ENCODE measurements at places on chromosomes 13 and 19.
A peak's percentile ranks its signal among the peaks of the same experiment; 100 is the strongest.

DNA sequence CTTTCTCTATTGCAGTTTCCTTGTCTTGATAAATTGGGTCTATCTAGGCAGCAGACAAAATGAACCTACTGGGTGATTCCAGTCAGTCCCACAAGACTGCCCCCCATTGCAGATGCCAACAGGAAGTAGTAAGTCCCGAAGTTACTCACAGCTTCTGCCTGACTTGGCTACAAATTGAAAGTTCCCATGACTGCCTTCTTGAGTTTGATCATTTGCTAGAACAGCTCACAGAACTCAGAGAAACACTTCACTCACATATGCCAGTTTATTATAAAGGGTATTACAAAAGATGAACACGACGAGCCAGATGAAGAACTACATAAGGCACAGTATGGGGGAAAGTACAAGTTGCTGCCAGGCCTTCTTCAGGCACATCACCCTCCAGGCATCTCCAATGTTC, 50.0 kb downstream of the TEX26 start:
- DNase-seq, result no peak

DNA sequence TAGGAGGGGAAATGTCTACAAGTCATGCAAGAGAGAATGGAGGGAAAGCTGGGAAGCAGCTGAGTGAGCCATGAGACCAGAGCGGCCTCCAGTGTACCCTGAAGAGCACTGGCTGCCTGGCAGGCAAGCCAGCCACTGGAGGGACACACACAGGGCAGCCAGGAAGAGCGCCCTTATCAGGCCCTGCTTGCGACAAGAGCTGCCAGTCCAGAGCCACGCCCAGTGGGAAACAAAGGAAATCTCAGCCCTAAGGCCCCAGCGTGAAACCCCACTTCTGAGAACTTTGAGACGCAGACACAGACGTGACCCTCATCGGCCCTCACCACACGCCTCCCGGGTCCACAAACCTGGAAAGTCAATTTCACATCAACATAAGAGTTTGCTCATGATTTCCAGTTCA, 105.0 kb downstream of the STK24 start:
- no peak for DNase-seq

- DNase-seq, result no peak
Observed at GRCh38 chr13:66195238-66195637, 1034.9 kb downstream of the PCDH9 start.

DNA sequence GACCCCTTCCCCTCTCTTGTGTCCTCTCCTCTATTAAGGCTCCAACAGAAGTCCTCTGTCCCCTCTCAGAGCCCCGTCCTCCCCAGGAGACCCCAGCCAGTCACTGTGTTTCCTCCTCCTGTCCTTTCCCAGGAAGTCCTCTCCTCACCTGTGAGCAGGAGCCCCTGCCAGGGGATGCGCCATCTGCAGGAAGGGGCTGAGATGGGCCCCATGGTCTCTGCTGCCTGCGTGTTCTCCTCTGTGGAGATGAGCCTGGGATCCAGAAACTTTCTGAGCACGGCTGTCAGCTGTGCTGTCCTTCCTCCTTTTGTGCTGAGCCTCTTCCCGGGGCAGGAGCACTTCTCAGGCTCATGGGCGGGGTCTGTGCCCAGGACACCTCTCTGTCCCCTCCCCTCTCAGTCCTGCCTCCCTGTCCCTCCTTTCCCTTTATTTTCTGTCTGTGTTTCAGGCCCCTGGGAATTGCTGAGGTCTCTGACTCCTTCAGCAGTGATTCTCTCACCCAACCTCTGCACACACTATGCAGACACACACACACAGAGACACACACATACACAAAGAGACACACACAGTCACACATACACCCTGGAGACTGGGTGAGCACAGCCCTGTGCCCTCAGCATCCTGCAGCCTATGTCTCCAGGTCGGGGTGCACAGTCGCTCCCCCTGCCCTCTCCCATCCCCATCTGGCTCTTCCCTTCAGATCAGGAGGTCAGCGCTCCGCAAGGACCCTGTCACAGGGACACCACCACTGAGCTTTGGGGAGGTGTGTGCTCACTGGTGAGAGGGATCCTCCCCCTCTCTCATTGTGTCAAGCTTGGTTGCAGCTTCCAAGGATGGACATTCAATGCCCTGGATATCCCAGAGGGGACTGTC, at the start of gene CEACAM8:
Gene CEACAM8, minus strand, starts transcription at position 308 of the 873 bp plus-strand sequence. Its CDS starts 96 bp downstream, at position 212.
- no peak for DNase-seq

GRCh38 chr13:100363285-100363711, 225.3 kb downstream of the GGACT start:
- DNase-seq, result no peak

DNA sequence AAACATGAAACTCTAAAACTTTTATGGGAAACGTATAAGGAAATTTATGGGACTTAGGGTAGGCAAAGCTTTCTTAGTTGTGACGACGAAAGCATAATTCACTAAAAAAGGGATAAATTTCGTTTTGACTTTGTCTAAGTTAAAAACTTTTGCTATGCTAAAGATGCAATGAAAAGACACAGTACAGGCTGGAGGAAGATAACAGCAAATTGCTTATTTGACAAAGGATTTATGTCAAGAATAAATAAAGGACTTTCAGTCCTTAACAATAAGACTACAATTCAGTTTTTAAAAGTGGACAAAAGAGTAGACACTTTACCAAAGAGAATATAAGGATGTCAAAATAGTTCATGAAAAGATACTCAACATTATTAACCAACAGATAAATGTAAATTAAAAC, 150.2 kb downstream of the NBEA start:
- DNase-seq, result no peak

GRCh38 chr13:88958821-88959220, 1287.7 kb downstream of the SLITRK5 start:
- DNase-seq, result no peak

DNA sequence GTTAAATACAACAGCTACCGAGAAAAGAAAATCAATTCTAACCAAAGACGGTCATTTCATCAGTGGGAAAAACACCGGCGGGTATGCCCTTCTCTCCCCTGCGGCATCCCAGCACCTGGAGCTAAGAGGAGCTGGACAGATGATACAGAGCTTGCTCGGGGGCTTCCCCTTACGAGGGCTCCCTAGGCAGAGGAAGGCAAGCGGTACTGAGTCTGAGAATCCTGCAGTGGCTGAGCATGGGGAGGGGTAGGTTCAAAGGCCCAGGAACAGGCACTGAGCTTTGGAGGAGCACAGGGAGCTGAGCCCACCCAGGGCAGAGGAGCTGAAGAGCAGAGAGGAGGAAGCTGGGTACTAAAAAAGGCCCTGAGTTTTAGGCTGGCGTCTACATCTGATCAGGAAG, 12.7 kb downstream of the STK24 start:
- no peak for DNase-seq

GRCh38 chr19:30570194-30570593, 198.0 kb downstream of the ZNF536 start:
- no peak for DNase-seq

DNA sequence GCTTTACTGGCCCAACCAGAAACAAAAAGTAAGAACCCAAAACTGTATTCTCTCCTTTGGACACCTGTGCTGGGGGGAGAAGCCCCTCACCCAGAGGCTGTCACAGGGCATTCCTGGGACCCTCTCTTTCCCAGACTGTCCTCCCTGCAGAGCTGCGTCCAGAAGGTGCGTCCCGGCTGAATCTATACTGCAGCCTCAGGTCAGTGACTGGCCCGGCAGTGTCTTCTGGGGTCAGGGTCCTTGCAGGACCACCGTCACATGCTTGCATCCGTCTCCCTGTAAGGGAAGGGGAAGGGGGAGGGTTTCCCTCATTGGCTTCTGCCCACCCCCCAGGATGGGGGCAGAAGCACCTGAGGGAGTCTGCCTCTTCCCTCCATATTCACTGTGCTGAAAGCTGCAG, 76.5 kb downstream of the ATP11A start:
- DNase-seq, result no peak

DNA sequence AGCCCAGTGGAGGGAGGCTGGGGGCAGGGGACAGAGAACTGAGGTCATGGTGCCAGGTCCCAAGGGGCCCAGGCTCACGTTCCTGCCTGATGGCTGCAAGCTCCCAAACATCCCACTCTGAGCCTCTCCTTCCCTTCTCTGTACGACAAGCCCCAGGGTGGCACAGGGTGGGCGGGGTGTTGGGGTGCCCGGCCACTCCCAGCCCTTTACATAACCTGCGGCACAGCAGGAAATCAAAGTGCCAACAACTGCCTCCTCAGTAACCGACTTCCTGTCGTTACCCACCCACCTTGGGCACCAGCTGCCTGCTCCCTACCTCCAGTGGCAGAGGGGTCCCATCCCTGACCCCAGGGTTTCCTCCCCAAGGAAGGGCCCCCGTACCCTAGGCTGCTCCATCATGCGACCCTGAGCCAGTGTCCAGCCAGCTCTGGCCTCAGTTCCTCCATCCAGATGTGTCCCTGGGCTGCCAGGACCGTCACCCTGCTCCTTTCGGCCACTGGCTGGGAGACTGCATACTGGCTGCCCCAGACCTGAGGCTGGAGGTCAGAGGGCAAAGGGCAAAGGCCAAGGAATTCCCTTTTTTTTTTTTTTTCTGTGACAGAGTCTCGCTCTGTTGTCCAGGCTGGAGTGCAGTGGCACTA, 27.7 kb upstream of the NFIC start:
- DNase-seq, result no peak

DNA sequence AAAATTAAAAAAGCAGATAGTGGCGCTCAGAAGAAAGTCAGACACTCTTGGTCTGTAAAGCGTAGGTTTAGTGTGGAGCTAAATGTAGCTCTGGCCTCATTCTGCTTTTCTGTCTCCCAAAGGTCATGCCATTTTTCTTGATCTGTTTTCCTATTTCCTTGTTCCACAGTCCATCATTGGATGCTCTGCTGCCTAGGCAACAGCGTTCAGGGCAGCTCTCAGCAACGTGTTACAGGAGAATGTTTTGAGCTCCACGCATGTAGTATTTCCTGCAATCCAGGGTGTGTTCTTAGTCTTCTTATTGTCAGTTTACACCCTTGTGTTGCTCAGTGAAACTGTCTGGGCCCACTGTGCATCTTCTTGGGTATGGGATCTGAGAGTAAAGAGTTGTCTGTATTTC, 46.0 kb upstream of the PCDH8 start:
- no peak for DNase-seq

- no peak for DNase-seq
Observed at GRCh38 chr19:9878511-9879196, 43.5 kb downstream of the PIN1 start.

DNA sequence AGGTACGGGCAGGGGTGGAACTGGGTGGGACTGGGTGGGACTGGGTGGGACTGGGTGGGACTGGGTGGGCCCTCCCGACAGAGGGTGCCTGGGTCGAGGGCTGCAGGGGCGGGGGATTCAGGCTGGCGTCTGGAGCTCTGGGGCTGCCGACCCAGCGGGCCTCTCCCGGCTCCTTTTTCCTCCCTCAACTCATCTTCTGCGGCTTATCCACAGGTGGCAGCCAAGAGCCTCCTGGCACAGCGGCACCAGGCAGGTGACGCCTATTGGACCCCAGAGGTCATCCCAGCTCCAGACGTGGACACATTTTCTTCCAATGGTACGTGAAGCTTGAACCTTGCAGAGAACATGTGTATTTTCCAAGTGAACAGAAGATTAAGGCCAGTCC, 533 bp downstream of the ZNF544 start:
- DNase-seq, result no peak

DNA sequence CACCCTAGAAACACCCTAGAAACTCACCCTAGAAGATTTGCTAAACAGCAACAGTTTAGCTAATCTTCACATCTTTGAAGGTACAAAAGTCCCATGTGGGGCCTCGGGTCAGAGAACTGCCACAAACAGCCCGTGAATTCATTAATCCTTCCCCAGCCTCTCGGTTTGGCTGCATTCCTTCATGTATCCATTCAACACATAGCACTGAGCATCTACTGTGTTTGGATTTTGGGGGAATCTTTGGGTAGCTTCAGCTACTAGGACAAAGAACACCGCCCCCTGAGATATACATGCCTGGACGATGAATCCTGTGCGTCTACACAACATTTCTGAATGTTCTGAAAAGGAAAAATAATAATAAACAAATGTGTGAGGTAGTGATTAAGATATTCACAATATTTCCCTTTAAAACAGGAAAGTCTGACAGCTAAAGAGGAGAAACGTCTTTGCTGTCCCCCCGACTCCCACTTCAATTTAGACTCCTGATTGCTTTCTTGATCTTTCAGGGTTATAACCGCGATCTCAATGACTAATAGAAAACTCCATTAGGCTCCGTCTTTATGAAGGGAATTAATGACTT, 63.5 kb downstream of the ALOX5AP start:
- DNase-seq, result no peak

GRCh38 chr19:40163541-40164129, 27.6 kb upstream of the MAP3K10 start:
- DNase-seq, result peak; percentile 55

DNA sequence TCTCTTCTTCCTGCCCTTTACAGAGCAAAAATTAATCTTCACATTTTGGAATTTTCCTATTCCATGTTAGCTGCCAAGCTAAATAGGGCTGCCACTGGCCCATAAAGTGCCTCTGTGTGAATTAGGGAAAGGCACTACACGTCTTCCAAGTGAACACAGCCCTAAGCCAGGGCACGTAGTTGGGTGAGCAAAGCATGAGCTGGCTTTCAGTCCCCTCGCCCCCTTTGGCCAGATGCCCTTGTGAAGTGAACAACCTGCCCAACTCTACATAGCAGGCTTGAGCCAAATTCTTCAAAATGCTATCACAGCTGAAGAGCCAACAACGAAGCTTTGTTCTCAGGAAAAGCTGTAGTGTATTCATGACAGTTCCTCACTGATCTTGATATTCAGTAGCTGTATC, 213.1 kb downstream of the OXGR1 start:
- no peak for DNase-seq

DNA sequence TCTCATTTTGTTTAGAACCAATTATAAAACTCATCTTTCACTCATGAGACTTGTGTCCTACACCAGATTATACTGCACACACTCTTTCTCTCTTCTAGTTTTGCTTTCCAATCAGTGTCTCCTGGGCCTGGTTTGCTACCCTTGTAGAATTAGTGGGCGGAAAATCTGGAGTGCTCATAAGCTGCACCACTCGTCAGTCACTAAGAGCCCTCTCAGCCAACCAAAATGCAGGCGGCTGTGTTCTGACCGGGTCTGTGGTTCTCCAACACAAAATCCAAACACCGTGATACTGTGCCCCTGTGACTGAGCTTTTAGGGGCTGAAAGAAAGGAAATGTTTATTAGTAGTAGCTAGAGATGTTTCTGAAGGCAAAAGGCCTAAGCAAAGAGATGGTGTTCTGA, 83.7 kb upstream of the OBI1 start:
- no peak for DNase-seq

DNA sequence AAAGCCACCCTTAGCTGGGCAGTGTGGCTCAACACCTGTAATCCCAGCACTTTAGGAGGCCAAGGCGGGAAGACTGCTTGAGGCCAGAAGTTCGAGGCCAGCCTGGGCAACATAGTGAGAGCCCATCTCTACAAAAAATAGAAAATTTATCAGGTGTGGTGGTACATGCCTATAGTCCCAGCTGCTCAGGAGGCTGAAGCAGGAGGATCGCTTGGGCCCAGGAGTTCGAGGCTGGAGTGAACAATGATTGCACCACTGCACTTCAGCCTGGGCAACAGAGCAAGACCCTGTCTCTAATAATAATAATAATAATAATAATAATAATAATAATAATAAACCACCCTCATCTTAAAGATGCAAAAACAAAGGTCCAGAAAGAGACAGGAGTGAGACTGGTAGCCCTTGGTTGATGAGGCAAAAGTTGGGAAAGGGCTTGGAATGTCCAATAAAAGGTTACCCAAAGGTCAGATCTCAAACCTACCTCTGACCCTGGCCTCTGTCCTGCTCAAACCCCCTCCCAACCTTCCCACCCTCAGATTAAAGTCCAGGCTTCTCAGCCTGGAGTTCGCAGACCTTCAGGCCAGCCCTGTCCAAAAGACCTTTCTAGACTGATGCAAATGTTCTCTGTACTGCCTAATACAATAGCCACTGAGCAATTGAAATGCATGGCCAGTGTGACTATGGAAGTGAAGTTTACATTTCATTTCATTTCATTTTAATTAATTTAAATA, 9.1 kb downstream of the ZNF575 start:
- no peak for DNase-seq
